Neural crest cell (in vitro differentiated cells): ENCODE measurements at places on chromosomes 3 and 15. TPM values are rescaled to one million over a fixed set of nuclear protein-coding genes. Genes with fewer than 3 reads are reported as not detected.

DNA sequence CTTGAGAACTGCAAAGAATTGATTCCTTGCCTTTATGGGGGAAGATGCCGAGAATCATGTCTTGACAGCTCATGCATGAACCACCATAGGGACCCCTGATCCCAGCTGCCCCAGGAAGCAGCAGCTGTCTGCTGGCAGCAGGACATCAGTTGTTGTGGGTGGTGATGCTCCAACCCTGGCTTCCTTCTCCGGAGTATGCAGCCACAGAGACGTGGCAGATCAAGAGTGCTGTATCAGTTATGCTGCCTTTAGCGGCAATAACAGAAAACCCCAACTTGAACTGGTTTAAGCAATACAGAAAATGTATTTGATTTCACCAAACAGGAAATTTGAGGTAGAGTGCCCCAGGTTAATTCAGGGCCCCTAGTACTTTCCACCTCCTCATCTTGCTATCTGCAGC, 92.2 kb upstream of the TNFAIP8L3 start:
- no peak for DNase-seq

- no peak for DNase-seq
Observed at GRCh38 chr3:134879990-134880389, 84.9 kb downstream of the EPHB1 start.

DNA sequence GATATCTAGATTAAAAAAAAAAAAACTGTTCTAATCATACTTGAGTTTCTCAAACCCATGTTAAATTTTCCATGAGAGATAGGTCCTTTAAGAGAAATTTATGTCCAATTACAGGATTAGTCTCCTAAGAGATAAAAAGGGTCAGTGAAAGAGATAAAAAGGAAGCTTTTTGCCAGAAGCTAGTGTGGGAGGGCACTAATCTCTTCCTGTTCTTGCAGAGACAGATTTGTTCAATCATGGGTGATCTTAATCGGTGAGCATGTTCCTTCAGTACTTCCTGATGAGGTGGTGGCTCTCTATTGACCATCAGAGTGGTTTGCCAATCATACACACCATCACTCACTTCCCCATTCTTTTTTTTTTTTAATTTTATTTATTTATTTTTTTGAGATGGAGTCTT, 16.9 kb upstream of the LPP start:
- DNase-seq: no peak

DNA sequence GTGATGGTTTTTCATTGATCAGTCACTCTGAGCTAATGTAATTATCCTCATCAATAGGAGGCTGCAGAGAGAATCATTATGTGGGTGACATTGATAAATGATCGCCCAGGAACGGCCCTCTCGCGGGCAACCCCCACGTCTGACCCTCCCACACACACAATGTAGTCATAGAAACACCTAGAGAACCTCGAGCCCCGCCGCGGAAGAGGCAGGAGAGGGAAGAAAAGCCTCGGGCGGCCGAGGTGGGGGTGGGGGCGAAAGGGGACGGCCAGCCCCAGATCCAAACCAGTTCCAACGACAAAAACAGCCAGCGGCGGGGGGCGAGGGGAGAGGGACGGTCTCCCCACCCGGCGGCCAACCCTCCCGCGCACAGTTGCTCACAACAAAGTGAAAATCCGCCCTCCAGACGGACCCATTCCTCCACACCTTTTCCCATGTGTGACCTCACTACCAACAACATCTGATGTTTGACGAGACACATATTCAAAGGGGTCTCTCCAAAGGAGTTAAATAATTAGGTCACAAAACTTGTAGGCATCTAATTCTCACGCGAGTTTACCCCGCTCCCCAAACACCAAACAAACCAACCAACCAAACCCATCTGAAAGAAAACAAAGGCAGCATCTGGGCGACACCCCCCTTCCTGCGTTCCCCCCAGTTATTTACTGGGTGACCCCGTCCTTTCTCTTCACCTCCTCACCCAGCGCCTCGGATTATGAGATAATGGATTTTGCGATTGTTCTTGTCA, 213.0 kb downstream of the MEIS2 start:
- peak; percentile 59 for DNase-seq

DNA sequence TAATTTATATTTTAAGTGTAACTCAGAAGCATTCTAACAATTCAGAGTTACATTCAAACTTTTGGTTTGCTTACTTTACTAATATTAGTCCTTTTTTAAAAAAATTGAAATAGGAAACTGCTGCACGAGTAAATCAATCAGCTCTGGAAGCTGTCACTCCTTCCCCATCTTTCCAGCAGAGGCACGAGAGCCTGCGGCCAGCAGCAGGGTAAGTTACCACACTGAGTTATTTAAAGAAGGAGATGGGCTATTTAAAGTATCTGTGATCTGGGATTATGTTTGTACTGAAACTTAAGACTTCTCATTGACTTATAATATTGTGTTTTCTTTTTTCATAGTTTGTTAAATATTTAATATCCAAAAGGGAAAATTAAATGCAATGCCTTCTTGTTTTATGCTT, 29.3 kb downstream of the APPL1 start:
- no peak for DNase-seq

DNA sequence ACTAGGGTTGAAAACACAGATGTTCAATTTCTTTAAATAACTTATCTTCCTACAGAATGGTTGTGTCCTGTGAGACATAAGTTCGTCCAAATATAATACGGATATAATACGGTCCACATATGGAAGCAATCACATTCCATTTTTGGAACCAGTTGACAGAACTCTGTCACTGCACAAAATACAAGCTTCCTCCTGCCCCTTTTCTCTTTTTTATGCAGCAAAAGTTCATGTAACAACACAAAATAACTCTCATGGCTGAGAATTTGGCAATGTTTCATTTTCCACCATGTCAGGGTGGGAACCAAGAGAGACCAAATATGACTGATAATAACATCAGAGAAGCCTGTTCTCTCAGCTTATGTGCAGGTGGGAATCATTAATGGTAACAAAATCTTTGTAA, 158.1 kb upstream of the ZNF385D start:
- DNase-seq: no peak

DNA sequence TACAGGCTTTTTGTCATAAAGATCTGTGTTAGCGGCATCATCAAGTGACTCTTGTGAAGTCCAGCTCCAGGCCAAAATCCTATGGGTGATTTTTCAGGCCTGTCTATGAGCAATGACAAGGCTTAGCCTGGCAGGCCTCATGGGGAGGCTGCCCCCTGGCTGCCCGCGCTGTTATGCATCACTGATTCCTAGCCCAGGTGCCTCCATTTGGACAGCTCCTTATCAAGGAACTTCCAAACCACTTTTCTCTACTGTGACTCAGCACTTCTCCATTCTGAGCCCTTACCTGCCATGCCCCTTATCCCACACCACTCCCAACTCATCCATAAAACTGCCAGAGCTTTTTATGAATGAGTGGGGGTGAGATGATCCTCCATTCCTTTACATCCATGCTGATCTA, 91.5 kb upstream of the C3orf80 start:
- no peak for DNase-seq

DNA sequence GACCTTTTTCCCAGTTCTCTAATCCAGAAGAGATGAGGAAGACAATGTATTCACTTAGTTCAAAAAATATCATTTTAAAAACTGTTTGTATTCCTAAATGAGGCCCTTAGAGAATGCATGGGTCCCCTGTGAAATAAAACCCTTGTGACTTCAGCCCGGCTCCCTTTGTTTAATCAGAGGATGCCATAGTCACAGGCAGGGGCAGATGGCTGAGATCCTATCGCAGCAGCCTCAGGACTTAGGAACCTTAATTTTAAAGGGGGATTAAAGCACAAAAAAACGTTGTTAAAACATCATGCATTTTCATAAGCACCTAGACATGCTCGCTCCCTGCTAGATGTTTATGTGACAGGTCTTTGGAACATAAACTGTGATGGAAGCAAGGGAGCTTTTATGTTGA, 176.6 kb downstream of the IL20RB start:
- no peak for DNase-seq

DNA sequence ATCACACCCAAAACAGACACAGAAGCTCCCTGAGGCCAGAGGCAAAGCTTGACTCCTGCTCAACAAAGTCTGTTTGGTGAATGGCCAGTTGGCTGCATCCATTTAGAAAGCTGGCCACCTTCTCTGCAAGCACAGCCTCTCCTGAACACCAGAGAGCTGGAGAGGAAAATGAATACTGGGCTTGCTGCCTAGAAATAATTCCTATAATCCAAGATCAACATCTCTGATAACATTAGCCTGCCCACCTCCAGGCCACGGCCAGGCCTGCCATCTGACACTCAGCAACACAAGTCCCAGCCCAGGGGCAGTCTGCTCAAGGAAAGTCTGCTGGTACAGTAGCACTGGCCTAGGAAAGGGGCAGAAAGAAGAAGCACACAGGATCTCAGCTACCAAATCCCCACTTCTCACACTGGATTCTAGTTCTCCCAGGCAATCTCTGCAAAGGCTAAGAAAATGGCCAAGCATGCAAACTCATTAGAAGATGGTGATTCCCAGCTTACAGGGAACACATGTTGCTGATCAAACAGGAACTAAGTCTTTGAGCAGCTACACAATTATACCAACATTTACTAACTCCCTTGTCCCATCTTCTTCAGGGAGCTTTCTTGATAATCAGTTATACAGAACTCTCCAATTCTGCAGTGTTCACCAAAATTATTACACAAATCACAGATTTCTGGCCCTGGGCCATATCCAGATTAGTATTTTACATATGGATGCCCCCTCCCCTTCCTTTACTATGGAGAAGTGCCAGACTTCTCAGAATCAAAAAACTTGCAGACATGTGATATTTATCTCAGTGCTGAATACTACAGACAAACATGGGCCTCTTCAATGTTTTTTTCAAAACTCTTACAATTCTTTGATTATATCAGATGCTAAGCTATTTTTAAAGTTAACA, 9.9 kb downstream of the TBC1D2B start:
- DNase-seq: no peak

DNA sequence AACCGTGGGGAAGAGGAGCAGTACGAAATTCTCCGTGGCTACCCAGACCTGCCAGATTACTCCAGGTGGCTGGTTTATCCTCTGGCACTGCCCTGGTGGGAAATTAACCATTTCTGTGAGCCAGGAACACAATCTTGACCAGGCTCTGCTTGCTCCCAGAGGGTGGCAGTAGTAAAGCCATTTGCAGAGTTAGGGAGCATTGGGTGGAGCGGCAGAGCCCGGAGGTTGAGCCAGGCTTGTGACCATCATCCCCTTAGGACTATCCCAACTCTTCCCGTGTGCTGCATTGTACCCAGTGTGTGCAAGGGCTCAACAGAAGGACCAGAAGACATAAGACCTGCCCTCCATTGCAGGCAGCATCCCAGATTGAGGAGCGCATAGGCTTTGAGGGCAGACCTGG, 5.3 kb downstream of the KNG1 start:
- DNase-seq: no peak

- DNase-seq: no peak
Observed at GRCh38 chr3:23738944-23739343, 66.8 kb upstream of the UBE2E1 start.

GRCh38 chr15:73028831-73029451, 23.3 kb upstream of the NEO1 start:
- DNase-seq: no peak

DNA sequence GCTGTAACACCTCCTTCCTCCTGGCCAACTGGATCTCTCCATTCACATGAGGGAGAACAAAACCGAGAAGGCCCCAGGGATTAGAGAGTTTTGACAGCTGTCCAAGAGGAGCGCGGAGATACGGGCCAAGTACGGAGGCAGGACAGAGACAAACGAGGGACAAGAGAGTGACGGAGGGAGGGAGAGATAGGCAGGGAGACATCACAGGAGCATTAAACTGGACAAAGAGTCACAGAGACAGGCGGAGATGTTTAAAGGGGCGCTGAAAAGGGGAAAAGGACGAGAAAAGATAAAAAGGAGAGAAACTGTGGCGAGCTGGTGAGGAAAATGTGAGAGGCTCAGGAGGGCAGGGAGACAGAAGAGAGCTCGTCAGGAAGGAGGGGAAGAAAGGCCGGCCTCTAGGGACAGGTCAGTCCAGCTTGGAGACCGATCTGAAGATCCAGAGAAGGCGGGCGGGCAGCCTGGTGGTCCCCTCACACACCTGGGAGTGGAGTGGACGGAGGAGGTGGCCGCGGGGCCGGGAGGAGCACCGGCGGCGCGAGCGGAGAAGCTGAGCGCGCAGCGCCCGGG, 40.5 kb upstream of the ROPN1 start:
- DNase-seq: peak; percentile 32

DNA sequence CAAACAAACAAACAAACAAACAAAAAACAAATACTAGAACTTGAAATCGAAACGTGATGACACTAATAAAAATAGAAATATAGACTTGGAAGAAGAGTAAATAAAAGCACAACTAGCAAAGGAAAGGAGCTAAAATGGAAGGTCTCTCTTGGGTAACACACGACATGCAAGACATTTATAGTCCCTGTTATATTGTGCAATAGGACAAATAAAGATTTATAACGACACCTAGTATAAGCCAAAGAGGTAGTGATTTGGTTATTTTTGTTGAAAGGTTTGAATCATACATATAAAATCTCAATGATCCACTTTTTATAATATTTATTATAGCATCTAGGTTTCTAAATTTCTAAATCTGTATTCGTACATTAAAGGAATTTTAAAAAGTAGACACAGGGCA, 349.6 kb downstream of the CHST2 start:
- DNase-seq: no peak

DNA sequence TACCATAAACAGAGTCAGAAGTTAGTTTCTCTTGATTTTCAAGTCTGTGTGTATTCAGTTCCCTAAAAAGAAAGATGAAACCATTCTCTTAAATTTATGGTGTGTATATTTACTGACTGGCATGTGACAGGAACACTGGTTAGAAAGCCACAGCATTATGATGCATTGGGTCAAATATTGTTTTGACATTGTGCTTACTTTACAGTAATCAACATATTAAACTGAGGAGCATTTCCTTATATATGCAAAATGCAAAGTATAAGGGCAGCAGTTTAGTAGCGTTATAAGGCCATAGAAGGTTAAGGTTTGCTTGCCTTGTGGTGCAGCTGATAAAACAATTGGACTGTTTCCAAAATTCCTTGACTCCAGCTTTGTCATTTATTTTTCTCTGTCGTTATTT, 72.9 kb downstream of the EPHA3 start:
- DNase-seq: no peak

GRCh38 chr3:184713040-184713355, 1.1 kb upstream of the MAGEF1 start:
- DNase-seq: no peak

GRCh38 chr3:120596853-120597223, 702 bp downstream of the NDUFB4 start:
- DNase-seq: no peak

DNA sequence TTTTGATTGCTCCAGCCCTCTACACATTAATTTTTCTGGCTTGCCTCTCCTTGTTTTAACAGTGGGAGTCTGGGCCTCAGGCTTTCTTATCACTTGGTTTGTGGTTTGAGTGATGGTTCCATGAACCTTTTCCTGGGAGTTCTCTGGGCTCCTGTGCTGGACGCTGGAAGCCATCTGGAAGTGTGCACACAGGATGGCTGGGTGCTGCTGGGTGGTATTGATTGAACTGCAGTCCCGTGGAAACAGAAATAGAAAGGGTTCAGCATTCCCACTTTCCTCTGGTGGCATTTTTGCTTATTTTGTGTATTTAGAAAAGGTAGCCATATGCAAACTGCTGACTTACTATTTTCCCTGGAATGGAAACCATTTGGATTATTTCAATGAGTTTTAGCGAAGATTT, 25.6 kb downstream of the MITF start:
- DNase-seq: no peak

CCDC39 gene
- total RNA-seq: 0.07 TPM in 1 of 2 replicates, not detected in the other

NEIL1 gene
- 18.4 and 20.4 TPM in 2 replicates for total RNA-seq

TERC gene
- total RNA-seq: 16.2 and 19.5 TPM in 2 replicates

ADGRG7 gene
- total RNA-seq: not detected in 2 replicates

TWF2 gene
- 30.7 and 31.7 TPM in 2 replicates for total RNA-seq

GOLGA8K gene
- 1.6 and 1.8 TPM in 2 replicates for total RNA-seq

SOX2 gene
- 105 and 110 TPM in 2 replicates for total RNA-seq

SH2D7 gene
- total RNA-seq: not detected in 2 replicates
